NCI-H1048 (cell line): ENCODE measurements at places on chromosomes 16 and 17.

DNA sequence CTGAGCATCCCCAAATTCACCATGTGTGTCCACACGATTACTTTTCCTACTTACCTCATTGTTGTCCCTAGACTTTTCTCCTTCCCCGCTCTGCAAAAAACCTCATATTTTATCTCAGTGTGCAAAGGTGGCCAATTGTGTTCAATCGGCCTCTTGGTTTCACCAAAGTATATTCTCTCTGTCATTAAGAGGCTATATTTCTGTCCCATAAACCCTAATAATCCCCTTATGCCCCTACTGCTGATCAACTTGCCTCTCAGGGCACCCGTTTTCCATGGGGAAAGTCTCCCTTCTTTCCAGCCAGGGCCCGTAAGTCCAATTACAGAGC is 11.6 kb downstream of the CES2 start:
- DNase-seq = no peak

DNA sequence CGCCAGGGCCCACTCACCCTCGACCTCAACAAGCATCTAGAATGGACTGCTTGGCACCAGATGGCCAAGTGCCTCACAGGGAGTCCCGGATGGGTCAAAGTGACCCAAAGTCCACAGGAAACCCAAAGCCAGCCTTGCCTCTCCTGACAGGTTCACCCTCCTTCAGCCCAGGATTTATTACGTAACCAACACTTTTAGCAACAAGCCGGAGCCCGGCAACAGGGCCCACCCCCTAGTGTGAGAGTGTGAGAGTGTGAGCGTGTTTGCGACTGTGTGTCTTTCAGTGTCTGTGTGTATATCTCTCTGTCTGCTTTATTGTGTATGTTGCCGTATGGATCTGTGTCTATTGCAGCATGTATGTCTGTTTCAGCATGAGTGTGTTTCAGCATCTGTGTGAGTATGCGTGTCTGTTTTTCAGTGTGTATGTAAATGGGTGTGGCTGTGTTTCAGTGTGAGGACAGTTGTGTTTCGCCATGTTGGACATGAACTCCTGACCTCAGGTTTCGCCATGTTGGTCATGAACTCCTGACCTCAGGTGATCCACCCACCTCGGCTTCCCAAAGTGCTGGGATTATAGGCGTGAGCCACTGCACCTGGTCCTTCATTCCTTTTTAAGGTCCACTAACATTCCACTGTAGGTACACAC is 13.7 kb upstream of the PEMT start:
- DNase-seq = no peak

GRCh38 chr16:22625967-22626366 is 115.3 kb downstream of the NPIPB5 start:
- no peak for DNase-seq

GRCh38 chr17:335691-336090 is 16.9 kb downstream of the RPH3AL start:
- DNase-seq = no peak
